ENCODE measurements at places on chromosomes 7 and 10.

GRCh38 chr10:102775201-102775934 lies 31.6 kb downstream of the WBP1L start:
- DNase-seq = no peak

GRCh38 chr10:97215619-97216260 lies 30.0 kb upstream of the SLIT1 start:
- DNase-seq = no peak

- DNase-seq = no peak
Observed at GRCh38 chr10:33665501-33665900, 331.0 kb upstream of the NRP1 start.

DNA sequence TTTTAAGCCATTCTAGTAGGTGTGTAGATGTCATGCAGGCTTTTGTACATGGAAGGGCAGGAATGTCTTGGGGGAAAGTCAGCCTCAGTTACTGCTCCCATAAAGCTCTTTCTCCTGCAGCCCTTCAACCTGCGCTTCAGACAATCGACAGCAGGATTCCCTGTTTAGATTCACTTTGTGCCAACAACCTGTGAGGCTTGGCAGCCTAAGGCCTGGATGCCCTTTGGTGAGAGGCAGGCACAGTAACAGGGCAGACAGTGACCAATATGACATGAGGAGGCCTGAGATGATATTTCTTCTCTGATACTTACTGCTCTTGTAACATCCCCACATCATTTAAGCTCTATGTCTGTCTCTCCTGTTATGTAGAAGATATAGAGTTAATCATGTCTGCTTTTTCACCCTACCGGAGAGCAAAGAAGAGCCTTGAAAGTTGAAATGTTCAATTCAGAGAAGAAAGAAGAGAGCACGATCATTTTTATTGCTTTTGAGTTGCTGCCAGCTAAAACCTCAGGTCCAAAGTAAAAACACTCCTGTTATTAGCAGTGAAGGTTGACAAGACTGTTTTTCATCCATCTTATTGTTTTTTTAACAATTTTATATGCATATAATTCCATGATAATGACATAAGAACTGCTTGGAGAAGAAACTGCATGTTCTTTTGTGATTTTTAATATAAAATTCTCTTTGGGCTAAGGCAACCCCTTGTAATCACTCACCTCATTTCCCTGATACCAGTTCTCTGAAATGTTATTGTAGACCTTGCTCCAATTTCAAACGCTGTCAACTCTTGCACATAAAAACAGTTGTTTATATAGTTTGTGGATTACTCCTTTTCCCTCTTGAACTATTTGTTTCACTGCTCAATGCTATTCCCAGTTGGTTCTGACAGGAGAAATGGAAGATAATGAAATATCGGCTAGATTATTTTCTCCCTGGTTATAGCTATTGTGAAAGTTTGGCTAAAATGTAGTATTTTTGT lies 140.9 kb downstream of the GALNT17 start:
- DNase-seq = no peak

- no peak for DNase-seq
Observed at GRCh38 chr10:110893559-110894179, 21.9 kb downstream of the PDCD4 start.

GRCh38 chr7:139543801-139544603 lies 20.5 kb downstream of the CLEC2L start:
- peak; percentile 31 for DNase-seq

GRCh38 chr7:55135462-55135861 lies 116.6 kb downstream of the EGFR start:
- DNase-seq = no peak

DNA sequence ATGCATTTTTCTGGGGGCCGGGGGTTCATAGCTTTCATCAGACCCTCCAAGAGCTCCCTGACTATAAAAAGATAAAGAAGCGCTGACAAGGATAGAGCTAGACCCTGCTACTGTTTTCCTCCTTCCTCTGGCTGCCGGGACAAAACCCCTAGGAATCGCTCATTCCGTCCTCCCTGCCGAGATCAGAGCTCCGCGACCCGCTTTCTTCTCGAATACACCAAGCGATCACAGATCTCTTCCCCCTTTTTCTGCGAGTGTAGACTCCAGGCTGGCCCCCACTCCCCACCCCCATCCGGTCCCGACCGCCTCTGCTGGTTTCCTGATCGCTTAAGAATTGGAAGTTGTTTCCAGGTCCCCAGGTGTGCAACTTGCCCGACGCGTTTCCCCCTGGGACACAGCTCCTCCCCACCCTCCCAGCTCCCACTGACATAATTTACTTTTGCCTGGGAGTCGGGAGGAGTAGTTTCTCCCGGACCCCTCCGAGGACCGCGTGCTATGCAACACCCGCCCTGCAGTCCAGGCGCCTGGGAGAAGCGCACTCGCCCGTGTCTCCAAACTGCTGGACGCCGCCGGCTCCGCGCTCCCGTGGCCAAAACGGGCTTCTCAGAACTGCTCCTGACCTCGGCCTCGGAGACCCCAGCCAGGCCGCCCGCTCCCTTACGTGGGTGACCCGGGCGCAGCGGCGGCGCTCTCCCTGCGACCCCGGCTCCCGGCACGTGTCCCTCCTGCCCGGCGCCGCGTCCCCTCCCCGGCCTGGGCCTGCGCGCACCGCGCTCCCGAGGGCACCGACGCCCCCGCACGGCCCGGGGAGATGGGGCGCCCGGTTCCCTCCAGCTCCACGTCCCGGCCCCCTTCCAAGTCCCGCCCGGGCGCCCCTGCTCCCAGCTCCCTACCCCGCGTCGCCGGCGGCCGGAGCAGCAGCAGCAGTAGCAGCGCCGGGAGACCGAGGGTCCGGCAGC lies 552 bp downstream of the IL15RA start:
- peak; percentile 68 for DNase-seq

- DNase-seq = no peak
Observed at GRCh38 chr7:108324053-108325038, 131.9 kb downstream of the NRCAM start.

GRCh38 chr10:125017547-125018298 lies 75.8 kb downstream of the ZRANB1 start:
- no peak for DNase-seq

DNA sequence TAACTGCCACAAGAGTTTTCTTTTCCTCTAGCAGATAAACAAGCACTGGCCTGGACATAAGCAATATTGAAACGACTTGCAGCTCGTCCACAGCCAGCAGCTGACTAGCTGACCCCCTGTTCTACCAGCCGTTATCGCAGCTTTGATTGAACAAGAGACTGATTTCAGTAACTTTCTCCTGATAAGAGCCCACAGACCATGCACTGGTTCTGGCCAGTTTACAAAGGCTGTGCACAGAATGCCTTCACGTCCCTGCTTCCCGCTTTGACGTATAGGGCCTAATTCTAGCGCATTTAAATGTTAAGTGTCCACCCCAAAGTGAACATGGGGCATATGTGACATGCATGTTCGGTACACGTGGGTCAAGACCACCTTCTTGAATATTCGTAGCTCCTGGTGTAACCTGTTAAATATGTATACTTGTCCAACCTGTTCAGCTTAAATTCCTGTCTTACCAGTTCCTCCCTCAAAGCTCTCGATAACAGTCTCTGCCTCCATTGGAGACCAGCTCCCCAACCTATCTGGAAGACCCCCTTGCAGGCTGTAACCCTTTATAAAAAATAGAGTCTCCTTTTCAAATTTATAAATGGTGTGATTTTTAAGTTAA lies 69.2 kb downstream of the LYZL1 start:
- DNase-seq = no peak

DNA sequence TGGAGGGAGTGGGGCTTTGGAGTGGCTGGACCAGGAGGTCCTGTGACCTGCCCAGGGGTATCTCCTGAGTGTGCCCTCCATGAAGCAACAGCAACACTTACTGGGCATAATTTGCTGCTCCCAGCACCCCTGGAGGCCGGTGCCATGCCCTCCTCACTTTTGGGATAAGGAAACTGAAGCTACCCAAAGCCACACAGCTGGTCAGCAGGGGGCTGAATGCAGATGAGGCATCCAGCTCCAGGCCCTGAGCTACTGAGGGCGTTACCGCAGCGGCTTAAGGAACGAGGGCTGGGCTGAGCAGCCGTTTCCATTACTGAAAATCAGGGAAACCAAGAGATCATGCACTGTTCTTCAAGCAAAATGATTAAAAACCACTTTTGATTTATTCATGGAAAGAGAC lies 408.9 kb downstream of the GLRX3 start:
- DNase-seq = no peak

DNA sequence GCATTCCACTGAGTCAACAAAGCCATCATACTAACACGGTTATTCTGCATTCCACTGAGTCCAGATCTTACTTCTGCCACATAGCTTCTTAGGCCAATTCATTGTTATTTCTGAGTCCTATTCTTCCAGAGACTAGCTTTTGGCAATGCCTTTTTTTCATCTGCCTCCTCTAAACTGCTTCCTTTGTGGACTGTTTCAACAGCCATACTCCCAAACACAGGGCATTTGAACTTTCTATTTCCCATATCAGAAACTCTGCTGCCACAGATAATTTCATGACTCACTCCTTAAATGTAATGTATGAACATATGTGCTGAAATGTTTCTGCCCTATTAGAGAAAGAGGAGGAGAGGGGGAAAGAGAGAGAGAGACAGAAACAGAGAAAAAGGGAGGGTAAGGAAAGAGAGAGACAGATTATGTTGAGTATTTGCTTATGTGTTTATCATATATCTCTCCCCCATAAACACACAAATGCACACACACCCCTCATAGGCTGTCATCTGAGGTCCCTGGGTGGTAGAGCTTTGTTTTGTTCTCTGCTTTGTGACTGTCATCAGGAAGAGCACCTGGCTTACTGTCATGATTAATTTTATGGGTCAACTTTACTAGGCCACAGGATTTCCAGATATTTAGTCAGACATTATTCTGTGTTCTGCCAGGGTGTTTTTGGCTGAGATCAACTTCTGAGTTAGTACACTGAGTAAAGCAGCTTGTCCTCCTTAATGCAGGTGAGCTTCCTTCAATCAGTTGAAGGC lies 308.0 kb upstream of the KCND2 start:
- no peak for DNase-seq

DNA sequence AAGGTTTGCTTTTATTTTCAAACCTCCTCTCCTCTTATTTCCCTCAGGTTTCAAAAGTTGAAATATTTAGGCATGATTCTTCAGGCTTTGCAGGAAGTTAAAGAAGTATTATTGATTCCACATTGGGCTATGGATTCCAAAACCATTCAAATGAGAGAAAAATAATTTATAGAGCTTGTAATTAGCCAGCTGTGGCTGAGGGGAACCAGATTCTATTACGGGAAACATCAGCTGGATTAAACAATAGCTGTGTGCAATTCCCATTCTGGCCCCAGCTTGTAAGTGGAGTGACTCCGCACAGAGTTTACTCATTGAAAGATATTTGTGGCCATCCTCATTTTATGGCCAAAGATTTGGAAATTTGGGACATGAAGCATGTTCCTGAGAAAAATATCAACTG lies 77.0 kb upstream of the PHYHIPL start:
- DNase-seq = no peak

DNA sequence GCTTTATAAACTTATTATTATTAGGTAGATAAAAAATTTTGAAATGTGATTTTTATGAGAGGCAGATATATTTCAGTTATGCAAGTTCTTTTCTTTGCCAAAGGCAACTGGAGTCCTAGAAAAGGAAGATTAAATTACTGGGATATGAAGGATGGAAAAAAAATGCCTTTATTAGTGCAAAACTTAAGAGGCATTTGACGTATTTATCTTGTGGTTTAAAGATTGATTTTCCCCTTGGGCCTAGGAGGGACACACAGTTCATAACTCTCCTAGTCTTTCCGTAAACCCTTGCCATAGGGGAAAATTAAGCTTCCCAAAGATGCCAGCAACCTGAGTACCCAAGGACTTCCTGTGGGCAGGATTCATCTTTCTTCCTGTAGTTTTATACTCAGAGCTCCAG lies 3.1 kb upstream of the STEAP4 start:
- no peak for DNase-seq

DNA sequence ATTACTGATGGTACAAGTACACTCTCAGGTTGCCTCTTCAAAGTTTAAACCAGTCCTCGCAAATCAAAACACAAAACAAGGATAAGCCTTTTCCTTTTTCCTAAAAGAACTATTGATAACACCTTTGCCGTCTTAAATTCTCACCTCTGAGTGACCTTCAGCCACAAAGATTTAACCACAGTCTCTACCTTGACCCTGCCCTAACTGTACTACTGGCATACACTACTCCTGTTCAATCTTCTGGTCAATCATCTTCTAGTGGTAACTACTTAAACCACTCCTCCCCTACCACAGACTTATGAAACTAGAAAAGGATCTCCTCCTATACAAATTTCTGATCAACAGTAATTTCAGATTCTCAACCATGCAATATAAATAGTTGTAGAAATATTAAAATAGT lies 15.1 kb downstream of the UPF2 start:
- no peak for DNase-seq

GRCh38 chr10:3413937-3414666 lies 241.5 kb upstream of the PITRM1 start:
- no peak for DNase-seq

GRCh38 chr7:151317936-151318335 lies 23.7 kb upstream of the NUB1 start:
- no peak for DNase-seq

GRCh38 chr10:119750391-119751230 lies 24.8 kb downstream of the INPP5F start:
- DNase-seq = peak; percentile 63

Data from nephron progenitor cell (in vitro differentiated cells).